ENCODE measurements at places on chromosomes 5 and 9.

GRCh38 chr5:120098902-120099535 lies 365.1 kb upstream of the PRR16 start:
- DNase-seq: no peak

DNA sequence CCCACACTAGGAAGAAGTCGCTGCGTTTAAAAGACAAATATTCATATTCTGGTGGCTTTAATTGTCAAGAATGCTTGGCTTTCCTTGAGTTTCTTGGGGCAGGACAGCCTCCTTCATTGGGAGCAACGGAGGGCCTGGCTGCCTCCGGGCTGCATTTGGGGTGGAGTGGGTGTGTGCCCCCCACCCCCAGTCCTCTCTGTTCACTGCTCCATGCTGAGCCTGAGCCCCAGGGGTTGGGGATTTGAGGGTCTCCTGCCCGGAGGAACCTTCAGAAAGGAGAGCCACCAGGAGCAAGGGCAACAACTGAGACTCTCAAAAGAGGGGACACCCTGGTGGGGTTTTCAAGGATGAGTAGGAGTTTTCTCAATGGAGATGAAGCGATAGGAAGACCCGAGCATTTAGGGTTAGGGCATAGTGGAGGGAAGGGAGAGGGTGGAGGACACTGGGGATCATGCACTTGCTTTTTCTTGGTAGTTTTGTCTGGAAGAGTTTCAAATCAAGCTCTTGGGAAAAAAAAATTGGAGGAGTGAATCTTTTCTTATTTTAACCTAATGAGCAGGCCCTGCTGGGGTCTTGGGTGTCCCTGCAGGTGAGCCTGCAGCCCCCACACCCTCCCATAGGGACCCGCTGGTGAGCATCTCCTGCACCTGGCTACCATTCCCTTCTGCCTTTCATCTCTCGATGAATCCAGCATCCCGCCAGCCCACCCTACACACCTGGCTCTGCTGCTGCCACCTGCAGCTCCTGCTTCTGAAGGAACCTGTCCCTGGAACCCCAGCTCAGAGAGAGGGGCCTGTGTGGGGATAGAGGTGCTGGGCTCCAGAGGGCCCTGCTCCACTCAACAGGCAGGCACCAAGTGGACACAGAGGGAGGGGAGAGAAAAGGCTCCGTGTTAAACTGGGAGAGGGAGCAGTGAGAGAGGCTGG lies 4.1 kb downstream of the SLC6A19 start:
- DNase-seq: no peak

- peak; percentile 87 for DNase-seq
Measured at GRCh38 chr5:119651486-119651885, 22.1 kb downstream of the FAM170A start.

GRCh38 chr9:109320331-109320741 lies 523 bp downstream of the EPB41L4B start:
- DNase-seq: no peak

- peak; percentile 88 for DNase-seq
Measured at GRCh38 chr9:133619791-133620190, 10.6 kb upstream of the FAM163B start.

- DNase-seq: peak; percentile 37
Measured at GRCh38 chr5:119470851-119471451, 18.7 kb downstream of the HSD17B4 start.

- no peak for DNase-seq
Measured at GRCh38 chr5:59264639-59265245, 628.8 kb downstream of the PDE4D start.

- DNase-seq: no peak
Measured at GRCh38 chr9:93576258-93577077, at the start of gene PHF2. PHF2 (plus strand) TSS chr9:93576584; CDS start chr9:93576774, 190 bp downstream.

GRCh38 chr5:149683964-149684363 lies 46.1 kb upstream of the PPARGC1B start:
- DNase-seq: no peak

DNA sequence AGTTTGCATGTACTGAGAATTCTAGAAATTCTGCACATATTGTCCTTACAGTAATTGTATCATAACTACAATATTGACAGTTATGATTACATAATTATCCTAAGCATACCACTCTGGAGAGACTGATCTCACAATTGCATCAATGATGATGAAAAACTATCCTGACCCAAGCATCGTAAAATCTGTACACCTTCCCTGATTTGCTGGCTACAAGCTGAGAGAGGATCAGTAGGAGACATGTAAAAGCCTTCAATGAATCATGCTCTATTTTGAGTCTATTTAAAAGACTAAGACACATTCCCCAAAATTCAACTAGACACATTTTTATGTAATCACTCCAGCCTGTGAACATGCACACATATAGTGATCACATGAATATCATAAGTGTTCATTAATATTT lies 1833.8 kb downstream of the EFNA5 start:
- no peak for DNase-seq

GRCh38 chr5:96645091-96645490 lies 17.1 kb upstream of the CAST start:
- no peak for DNase-seq

- DNase-seq: peak; percentile 36
Measured at GRCh38 chr9:3586066-3586465, 60.3 kb upstream of the RFX3 start.

DNA sequence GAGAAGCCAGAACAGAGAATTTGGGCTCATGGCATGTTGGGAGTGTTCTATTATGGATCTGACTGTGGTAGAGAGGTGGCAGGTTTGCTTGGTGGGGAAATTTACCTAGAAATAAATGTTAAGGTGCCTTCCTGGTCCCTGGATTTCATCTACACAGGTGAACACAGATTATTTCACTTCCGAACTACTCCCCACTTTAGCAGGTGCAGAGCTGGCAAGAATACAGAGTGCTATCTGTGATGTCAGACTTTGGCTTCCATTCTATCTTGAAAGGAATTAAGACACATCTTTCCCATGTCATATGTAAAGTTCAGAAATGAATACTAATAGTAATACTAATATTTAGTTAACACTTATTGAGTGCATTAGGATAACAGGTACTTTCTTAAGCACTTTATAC lies 234.0 kb downstream of the KCTD16 start:
- DNase-seq: no peak

DNA sequence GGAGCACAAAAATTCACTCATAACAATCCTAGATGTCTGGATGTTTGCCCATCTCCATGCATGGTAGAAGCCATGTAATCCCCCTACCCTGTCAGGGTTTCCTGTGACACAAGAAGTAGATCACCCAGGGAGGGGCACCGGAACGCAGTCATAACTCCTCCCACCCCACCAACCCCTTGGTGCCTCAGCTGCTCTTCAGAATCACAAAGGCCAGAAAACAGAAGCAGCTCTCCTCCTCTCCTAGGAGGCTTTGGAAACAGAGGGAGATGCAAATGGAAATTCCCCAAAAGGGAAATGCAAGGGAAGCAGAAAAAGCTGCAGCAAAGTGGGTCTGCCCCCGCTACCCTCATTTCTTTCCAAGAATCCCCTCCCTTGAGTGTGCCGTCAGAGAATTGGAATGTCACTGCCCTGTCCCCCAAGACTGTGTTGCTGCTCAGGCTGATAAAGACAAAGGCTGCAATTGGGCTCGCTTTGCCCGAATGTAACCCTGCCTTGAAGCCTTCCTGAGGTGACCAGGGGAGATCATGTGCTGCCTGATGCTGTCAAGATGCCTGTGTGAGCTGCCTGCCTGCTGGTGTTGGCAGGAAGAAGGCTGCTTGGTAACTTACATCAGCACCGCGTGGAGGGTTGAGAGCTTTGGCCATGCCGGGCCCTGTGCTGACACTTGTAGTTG lies 65.5 kb upstream of the ABCA1 start:
- no peak for DNase-seq

DNA sequence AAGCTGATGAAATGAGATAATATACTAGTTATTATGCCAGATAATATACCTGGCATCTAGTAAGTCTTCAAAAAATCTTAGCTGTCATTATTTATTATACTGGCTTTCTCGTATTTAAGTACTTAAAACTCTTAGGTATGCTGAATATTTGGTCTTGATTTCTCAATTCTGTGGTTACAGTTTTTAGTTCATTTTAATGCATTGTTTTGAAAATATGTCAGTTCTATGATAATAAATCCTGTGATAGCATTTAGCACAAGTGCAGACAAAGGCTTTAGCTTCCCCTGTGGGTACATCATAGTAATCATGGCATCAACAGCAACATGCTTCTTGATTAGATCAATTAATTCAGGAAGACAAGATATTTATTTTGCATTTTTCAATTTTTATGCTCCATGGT lies 133.0 kb downstream of the SMC2 start:
- no peak for DNase-seq

- no peak for DNase-seq
Measured at GRCh38 chr5:103764403-103764802, 201.8 kb upstream of the NUDT12 start.

- DNase-seq: no peak
Measured at GRCh38 chr9:83012922-83013838, 49.8 kb downstream of the RASEF start.

- DNase-seq: no peak
Measured at GRCh38 chr9:108525186-108525585, 330.6 kb downstream of the ACTL7B start.

DNA sequence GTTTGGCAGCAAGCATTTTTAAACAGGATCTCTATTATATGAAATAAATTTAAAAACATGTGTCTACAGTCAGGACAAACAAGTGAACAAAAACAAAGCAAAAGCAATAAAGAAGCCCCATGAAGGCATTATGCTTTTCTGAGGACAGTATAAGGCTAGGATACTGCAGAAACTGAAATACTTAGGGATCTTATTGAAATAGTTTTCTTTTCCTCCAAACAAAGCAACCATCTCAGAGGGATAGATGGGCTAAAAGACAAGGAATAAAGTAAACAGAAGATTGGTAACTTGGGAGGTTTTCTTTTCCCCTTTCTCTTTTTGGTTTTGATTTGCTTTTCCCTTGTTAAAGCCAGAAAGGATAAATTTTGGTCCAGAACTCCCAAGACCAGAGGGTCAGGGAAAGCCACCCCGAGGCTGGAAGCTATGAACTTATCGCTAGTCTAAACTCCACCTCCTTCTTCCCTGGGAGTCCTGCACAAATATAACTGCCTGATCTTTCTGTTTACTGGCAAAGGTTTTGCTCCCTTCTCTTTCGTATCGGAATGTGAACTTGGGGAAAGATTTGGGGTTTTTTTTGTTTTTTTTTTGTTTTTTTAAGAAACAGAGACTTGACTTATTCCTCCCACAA lies 164.0 kb downstream of the GHR start:
- DNase-seq: no peak

DNA sequence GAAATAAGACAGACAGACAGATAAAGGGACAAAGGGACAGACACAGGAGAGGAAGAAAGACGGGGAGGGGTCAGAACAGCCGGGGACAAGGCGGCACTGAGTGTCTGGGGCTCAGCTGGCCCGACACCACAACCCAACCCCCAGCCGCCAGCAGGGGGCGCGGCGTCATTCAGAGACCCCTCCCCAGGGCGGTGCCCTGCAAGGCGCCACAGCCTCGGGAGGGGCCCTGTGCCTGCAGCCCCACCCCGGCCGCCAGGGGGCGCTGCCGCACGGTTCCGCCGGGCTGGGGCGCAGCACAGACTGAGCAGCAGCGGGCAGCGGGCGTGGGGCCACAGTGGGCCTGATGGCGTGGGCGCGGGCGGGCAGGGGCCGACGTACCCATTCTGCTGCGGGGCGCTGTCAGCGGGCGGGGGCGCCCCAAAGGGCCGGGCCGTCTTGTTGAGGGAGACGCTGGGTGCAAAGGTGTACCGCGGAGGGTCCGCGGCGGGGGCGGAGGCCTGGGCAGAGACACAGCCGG lies 5.9 kb downstream of the PDLIM7 start:
- no peak for DNase-seq

DNA sequence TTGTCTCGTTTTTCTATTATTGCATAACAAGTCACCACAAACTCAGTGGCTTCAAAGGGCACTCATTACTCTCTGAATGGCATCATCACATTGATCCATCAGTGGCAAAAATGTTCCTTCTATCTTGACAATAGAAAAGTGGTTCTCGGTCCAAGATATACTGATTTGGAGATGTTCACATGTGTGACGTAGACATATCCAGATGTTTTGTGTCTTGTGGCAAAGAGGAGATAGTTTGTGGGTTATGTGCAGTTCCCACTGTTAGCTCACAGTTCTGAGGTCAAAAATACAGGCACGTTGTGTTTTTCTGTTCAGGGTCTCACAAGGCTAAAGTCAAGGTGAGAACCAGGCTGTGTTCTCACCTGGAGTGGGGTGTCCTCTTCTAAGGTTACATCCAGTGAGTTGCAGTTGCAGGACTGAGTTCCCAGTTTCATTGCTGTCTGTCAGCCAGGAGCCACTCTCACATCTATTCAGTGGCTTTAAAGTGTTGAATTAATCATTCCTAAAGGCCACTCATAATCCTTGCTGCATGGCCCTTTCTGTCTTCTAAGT lies 55.3 kb downstream of the GAS1 start:
- DNase-seq: no peak

- no peak for DNase-seq
Measured at GRCh38 chr5:153159616-153160015, 330.9 kb upstream of the GRIA1 start.

DNA sequence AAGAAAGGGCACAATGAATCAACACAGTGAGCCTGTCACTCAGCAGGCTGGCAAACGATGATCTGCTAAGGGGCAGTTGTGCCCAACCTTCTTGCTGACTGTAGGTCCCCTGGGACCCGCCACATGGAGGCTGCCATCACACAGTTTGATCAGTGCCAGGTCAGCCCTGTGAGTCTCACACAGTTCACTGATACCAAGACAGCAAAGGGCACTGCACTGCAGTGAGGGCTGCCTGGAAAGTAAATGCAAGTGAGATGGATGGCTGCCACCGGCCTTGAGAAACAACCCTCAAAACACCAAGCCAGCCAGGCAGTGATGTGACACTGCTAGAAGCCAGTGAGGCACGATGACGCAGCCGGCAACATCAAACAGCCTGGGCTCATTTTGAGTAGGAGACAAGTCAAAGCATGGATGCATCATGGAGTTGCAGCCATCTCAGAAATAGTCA lies 30.3 kb downstream of the FOXD1 start:
- no peak for DNase-seq

DNA sequence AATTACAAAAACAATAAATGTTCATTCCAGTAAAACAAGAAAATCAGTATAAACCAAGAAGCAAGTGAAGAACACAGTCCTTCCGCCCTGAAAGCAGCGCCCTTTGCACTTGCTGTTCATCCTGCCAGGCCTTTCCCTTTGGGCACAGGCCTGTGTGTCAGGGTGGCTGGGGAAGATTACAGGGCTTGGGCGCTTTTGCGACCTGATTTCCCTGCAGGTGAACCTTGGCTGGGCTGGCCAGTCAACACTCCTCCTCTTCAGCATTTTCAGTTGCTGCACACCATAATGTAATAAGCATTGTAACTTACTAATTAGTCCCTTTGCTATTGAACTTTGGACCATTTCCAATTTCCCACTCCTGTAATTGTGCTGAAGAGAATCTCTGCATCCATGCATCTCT lies 38.6 kb upstream of the TDRD7 start:
- DNase-seq: no peak

Data from MV-4-11 (cell line).